ENCODE measurements at places on chromosomes 13 and 19.

GRCh38 chr13:94061301-94061700 is 418.2 kb downstream of the DCT start:
- no peak for DNase-seq

GRCh38 chr13:70541451-70541850 is 433.2 kb upstream of the KLHL1 start:
- no peak for DNase-seq

DNA sequence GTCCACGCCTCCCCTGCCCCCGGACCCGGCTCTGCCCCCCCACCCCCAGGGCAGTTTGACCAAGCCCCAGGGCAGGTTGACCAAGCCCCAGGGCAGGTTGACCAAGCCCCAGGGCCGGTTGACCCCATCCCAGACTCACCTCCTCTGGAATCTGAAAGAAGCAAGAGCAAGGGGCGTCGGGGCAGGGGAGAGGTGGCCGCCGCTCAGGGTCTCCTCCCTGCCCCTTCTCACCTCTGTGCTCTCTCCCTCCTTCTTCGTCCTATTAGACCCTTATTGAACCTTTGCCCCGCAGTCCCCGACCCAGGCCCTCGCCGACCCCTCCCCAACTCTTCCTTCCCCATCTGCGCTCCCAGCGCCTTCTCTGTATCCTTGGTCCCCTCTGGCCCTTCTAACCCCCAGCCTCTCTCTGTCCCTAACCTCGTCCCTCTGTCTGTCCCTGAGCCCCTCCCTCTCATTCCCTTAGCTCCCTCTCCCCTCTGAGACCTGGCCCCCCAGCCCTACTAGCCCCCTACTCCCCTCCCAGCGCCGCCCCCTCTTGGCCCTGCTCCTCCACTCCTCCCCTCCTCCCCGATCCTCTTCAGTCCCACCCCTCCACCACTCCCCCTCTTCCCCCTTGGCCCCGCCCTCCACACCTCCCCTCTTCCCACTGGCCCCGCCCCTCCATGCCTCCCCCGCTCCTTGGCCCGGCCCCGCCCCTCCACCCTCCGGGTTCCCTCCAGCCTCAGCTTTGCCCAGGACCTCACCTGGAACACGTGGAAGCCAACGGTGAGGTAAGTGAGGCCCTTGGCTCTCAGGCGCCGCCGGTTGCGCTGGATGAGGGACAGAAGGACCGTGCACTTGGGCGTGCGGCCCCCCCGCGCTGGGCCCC is 7.6 kb downstream of the CAPN12 start:
- no peak for DNase-seq

DNA sequence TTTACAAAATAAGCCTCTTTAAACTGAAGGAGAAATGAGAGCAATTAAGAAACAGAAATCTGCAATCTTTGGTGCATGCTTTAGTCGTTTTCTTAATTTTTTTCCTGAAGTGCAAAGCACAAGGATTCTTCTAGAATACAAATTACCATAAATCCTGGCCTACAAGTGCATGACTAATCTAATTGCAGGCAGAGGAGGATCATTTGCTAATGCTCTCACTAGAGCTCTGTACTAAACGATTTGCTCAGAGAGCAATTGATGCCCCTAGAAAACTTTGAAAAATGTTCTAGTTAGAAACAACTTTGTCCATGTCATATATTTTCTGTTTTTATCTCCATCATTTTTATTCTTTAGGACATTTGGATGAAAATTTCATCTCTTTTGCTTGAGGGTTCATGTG is 193.2 kb downstream of the POU4F1 start:
- no peak for DNase-seq

DNA sequence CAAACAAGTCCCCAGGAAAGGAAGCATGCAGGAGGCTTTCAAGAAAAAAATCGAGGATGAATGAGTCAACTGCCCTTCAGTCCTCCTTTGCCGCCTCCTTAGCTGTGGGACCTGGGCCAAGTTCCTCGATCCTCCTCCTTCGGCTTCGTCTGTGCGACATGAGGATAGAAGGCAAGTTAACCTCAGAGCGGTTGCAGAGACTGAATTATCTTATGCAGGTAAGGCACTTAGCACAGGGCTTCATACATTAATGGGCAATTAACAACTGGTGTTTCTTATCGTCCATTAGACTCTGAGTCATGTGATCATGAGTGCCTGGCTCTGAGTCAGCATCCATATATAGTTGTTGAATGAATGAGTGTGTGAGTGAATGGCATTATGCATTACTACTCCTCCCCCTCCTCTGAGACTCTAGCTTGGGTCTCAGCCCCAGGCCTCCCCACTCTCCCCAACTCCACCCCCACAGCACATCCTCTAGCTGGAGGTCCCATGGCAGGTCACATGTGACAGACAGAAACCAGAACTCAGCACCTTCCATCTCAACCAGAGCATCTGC is 1.6 kb upstream of the TTC9B start:
- DNase-seq = no peak

- DNase-seq = no peak
These were observed 21.5 kb downstream of the NFIC start for GRCh38 chr19:3387645-3388589.

Measured in GF-D8 (cell line).